Stomach (tissue), 19 donors: ENCODE measurements at places on chromosomes 2 and 18.
A peak's percentile ranks its signal among the peaks of the same experiment; 100 is the strongest.

DNA sequence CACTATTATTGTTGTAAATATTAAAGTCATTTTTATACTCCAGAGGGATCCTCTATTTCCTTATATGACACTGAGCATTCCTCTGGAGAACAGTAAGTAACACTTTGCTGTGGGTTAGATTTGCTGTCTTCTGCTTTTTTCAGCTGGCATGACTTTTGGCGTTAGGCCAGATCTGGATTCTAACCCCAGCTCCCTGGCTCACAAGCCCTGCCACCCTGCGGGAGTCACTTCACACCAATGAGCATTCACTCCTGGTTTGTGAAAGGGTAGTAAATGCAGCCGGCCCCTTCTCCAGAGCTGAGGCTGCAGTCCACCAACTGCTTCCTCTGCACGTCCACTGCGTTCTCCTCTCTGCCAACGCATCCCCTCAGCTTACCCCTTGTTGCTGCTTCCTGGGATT, 373.8 kb upstream of the RAB6C start:
- no peak for DNase-seq

DNA sequence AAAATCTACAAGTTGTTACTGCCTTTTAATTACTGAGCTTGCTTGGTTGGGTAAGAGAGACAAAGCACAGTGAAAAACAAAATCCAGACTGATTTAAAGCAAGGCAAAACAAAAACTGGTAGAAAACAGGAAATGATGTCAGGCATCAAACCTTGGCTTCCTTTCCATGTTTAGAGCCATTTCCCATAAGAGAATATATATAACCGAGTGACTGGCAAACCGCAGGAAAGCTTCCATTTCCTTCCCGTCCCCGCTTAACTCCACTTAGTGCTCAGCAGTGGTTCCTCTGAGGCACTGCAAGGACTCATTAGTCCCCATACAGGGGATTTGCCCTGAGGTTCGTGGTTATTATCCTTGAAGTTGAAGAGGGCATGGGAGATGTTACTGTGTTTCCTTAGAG, 446.3 kb downstream of the LPIN1 start:
- no peak for DNase-seq

GRCh38 chr2:127542231-127542630, 6.7 kb downstream of the MYO7B start:
- no peak for DNase-seq

- DNase-seq, result peak; percentile 6
These were observed 53.2 kb downstream of the EEF1B2 start for GRCh38 chr2:206212673-206213513.

DNA sequence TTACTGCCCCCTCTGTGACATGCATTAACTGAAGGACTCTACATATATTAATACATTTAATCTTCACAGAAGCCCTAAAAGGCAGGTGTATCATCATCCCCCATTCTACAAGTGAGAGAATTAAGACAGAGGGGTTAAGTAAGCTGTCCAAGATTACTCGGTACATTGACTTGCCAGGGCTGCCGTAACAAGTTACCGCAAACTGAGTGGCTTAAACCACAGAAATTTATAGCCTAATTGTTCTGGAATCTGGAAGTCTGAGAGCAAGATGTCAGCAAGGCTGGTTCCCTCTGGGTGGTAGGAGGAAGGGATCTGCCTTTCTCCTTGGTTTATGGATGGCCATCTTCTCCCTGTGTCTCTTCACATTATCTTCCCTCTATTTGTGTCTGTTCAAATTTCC, 605.5 kb downstream of the EPHA4 start:
- DNase-seq, result no peak

DNA sequence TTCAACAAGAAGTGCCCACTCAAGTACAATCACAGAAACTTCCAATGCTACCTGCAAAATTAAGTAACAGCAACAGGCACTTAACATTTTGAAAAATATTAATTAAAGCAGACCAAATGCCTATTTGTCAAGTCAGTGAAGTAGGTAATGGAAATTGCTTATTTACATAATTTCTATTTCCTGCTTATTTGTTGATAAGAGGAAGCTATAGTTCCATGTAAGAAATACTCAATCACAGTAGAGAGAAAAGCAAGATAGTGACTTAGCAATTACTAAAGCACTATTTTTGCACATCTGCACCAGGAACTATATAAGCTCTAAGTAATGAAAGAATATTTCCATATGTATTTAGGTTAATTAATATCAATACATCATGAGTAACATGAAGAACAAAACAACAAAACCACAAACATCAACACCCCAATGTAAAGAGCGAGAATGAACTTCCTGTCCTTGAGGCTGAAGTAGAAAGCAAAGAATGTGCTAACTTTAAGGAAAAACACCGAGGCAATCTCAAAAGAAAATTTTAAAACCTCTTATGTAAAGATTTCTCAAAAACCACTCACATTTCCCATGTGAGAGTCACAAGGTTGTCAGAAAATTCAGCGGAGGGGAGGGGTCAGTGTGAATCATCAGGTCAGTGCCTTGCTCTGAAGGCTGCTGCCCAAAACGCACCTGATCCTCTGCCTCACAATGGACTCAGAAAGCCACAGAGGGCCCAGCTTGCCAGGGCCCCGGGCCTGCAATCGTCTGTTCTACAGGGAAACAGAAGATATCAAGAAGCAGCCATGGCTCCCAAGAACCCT, 12.5 kb downstream of the NPC1 start:
- no peak for DNase-seq

DNA sequence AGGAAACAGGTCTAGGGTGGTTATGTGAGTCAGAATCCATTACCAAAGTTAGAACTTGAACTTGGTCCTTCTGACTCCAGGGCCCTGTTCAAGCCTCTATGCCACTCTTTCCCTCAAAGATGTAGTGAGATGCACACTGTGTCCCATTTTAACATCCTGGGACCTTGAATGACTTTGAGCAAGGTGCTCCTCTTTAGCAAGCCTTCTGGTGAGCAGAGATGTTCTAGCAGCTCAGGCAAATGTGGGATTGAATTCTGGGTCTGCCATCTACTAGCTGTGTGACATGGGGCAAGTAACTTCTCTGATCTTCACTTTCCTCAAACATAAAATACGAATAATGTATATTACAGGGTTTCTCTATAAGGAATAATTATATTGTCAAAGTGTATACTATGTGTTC, 294.0 kb upstream of the CXCR4 start:
- DNase-seq, result no peak

GRCh38 chr2:234951664-234952269, at the start of gene SH3BP4:
TSS of gene SH3BP4 (plus strand) at chr2:234952017. CDS start at chr2:235035003, 82,986 bp downstream.
- DNase-seq, result peak; percentile 88

DNA sequence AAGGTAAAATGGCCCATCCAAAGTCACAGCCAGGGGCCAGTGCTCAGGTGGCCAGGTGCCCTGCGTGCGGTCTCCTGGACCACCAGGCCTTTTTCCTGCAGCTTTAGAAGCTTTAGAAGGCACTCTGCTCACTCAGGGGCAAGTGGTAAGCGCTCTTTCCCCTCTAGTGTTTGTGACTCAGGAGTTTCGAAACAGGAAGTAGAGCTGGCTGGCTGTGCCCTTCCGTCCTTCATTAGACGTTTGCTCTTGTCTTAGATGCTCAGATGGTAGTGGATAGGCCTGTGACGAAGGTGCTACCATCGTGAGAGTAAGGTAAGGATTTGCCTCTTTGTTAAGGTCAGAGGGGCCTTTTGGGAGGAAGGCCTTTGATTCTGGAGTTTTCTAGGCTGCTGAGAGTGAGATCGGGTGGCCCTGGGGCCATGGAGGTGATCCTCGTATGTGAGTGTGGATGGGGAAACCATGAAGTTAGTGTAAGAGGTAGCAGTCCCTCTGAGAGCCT, at the start of gene CASP8:
Gene CASP8, plus strand, starts transcription at position 235 of the 499 bp plus-strand sequence. CDS start 5,951 bp downstream, outside the sequence.
- peak; percentile 59 for DNase-seq

- DNase-seq, result no peak
These were observed 52.6 kb downstream of the AGPS start for GRCh38 chr2:177445200-177445599.

- DNase-seq, result peak; percentile 78
These were observed at the start of gene CCDC68 for GRCh38 chr18:54958704-54959625. TSS of gene CCDC68 (minus strand) at chr18:54959461. CDS start at chr18:54942791, 16,670 bp downstream.

DNA sequence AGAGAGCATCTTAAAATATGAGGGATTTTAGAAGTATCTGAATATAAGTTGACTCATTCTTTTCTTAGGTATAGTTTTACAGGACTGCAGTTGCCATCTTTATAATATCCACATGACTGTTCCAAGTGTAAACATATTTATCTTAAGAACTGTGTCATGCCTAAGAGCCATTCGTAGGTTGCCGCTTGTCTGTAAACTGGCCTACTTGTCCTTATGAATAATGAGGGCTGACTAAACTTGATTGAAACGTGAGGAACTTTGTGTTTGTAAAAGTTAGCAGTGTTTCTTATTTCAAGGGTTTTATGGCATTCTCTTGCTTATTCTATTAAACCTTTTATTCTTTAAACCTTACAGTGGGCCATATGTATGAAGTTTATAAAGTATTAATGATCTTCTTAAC, 99.6 kb downstream of the MAP3K20 start:
- peak; percentile 31 for DNase-seq

DNA sequence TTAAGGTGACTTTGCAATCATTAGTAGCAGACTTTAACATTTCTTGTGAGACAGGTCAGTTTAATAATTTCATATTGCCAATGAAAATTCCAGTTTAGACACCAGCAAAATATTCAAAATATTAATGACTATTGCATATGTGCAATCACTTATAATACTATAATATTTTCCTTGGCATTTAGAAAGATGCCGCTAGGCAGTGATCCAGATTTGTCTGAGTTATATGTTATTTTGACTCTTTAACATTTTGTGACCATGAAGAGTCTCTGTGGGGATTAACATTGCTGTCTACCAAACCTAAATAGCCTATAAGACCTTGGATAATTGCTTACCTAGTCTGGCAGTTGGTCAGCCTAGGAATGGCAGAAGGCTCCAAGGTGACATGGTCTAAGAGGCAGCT, 389.6 kb downstream of the THSD7B start:
- no peak for DNase-seq

- no peak for DNase-seq
These were observed 97.6 kb upstream of the TCF4 start for GRCh38 chr18:55685638-55686037.

GRCh38 chr18:75083761-75084160, 125.2 kb downstream of the PTGR3 start:
- no peak for DNase-seq

DNA sequence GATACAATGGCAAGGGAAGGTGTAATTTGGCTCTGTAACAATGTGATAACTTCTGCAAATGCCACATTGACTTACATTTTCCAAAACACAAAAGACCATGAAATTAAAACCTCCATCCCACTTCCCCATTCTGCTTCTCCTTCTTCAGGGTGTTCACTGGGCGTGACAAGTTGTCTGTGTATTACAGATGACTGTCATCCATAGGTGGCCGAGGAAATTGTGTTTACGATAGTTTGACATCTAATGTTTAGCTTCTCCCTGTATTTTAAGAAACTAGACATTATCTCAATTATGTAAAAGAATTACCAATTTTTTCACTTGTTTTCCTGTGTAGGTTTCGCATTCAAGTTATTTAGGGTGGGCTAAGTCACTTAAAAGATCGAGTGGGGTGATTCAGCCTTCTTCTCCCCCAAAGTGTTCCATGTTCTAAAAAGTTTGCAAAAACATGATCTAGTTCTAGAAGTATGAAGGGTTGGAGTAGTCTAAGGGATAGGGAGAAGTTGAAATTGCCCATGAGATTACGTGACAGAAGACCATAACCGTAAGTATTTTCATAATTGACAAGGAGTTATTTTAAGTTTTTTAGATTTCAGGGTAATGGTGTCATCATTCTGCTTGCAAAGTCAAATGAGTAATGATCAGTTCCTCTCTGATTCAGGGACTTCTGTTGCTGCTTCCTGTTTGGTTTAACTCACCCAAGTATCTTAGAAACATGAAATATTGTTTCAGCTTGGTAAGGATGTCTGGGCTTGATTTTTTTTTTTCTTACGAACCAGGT, 25.2 kb upstream of the CYTIP start:
- DNase-seq, result peak; percentile 51

DNA sequence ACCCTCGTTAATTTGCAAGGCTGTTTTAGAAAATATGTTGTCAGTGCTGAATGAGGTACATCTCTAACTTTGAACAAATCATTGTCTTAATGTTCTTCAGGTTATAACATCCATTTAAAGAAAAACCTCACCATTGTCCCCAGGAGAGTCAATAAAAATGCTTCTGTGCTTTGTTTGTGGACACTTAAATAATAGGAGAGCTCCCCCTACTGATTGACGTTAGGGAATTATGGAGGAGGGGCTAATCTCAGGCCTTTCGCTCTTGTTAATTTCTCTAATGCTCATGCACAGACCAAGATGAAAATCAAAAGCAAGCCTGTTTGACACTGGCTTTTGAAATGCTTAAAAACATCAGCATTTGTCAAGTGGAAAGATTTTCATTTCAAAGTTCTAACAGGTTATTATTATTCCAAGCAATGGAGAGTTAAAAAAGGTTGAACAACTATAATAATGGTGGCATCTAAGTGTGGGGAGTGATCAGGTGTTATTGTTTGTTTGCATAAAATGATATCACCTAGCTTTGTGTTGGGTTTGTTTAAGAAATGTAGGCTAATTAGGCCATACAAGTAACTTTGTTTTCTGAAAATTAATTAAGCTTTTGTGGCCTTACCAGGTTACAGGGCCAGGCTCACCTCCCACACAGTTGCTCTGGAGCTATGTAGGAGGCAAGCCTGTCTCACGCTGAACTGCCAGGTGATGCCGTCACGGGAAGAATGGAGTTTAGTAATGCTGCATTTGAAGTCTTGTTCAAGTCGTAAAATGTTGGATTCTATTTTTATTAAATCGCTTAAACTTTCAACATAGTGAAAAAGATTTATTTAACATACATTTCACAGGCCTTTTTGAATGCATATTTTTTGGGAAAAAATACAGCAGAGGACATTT, 51.7 kb upstream of the SMIM21 start:
- peak; percentile 79 for DNase-seq

- no peak for DNase-seq
These were observed 702 bp downstream of the OLA1 start for GRCh38 chr2:174247474-174248186.

DNA sequence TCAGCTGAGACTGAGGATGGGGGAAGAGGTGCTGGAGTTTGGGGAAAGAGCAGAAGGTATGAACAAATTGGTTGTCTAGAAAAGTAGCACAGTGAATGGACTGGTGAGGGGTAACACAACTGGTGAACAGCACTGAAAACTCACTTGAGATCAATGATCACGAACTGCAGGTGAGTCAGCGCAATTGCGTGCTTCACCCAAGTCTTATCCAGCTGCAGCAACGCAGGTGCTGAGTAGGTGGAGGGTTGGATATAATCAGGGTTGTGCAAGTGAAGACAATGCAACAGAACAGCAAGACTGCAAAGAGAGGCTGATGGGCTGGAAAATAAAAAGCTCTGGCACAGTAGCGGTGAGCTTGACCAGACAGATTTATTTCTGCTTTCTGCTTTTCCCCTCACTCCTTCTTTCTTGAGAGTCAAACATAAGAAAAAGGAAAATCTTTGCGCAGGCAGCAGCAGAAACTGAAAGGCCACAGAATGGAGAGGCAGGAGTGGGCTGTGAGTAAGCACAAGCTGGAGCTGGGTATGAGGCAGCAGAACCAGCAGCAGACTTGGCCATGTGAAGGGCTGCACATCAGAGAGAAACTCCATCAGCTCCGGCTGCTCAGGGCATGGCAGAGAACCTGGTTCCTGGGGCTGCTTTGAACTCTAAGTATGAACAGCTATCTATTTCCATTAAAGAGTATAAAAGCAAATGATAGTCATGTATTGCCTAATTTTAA, 99.4 kb upstream of the ARL5A start:
- no peak for DNase-seq
